ENCODE measurements at places on chromosomes 11 and 22. TPM values are rescaled to one million over a fixed set of nuclear protein-coding genes. Genes with fewer than 3 reads are reported as not detected.
A peak's percentile ranks its signal among the peaks of the same experiment; 100 is the strongest.

OR10D3 gene
- total RNA-seq = not detected

- DNase-seq = no peak
These were observed 825 bp downstream of the SLC1A2 start for GRCh38 chr11:35418282-35419183.

NRXN2 gene
- 0.98 TPM for total RNA-seq

DNA sequence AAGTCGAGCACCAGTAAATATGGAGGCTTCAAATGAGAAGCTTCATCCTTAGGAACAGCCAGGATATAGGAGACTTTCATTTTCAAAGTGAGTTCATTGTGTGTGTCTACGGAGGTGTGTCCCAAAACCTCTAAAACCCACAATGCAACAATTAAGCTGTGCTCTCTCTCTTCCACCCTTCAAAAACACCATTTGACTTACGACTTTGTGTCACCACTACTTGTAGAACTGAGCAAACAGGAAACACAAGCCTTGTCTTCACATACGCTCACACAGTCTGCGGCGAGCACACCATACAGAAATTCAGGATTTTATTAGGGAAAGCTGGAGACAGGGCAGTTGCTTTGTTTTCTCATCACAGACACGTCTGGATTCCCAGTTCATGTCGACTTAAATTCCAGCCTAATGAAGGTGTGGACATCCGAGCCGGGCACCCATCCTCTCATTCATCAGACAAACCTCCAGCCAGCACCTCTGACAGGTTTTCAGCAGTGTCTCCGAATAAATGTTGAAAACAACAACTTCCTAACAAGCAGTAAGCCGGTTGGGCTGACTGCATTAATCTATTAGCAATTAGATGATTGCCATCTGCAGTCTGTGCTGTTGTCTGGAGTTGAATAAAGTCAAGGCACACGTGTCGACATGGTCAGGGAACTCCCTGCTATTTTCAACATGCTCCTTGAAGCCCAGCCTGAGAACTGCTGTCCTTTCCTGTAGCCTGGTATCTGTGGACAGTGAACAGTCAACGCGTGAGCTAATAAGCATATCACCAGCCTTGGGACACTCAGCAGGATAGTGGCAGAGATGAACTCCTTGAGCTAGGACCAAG, 1411.1 kb downstream of the BRD1 start:
- no peak for DNase-seq

GRCh38 chr22:45923212-45923611, 53.8 kb downstream of the WNT7B start:
- no peak for DNase-seq

DNA sequence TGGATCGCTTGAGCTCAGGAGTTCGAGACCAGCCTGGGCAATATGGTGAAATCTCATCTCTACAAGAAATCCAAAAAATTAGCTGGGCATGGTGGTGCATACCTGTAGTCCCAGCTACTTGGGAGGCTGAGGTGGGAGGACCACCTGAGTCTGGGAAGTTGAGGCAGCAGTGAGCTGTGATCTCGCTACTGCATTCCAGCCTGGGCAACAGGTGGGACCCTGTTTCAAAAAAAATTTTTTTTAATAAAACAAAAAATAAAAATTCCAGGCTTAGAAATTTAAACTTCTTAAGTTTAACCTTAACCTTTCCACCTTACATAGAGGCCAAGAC, 21.2 kb downstream of the CLMP start:
- no peak for DNase-seq

THAP12 gene
- 11.0 TPM for total RNA-seq

GRCh38 chr11:132784441-132784840, 747.9 kb downstream of the OPCML start:
- no peak for DNase-seq

GRCh38 chr11:62647609-62648005, 1.2 kb upstream of the GANAB start:
- no peak for DNase-seq

TMEM191C gene
- total RNA-seq = 0.78 TPM

DNA sequence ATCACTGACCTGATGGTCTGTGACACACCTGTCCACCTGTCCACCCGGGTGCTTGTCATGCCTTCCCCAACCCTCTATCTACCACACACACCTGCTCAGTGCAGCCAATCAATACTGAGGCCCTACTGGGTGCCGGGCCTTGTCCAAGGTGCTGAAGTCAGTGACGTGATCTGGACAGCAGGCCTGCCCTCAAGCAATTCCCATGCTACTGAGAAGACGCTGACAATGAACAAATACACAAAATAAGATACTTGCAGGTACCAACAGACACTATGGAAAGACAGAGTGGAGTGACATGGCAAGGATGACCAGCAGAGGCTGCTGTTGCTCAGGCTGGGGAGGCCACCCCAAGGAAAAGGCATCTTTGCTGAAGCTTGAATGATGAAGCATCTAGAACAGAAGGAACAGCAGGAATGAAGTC, 21.2 kb downstream of the PLAAT3 start:
- DNase-seq = no peak

DNA sequence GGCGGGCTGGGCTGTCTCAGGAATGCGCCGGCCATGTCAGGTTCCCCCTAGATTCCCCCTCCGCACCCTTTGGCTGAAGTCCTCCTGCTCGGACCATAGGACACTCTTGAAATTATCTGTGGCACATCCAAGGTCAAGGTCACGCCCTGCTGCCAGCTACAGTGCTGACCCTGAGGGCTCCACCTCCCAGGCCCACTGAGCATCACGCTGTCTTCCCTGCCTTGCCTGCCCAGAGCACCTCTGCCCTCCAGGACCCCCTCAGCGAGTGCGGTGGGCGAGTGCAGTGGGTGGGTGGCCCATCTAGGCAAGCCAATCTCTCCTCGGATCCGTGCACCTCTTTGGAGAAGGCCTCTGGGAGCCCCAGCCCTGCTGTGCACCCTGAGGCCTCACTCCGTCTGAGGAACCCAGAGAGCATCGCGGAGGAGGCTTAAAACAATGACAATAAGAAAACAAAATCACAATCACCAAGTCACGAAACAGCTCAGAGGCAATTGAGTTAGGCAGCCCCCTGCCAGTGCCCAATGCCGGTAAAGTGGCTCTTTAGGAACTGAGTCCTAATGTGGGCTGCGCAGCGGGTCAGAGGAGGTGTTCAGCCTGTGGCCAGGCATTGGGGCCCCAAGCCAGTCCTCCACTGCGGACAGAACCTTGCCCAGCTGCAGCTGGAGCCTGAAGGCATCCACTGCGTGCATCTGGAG, 26.5 kb upstream of the CCDC188 start:
- no peak for DNase-seq

- no peak for DNase-seq
These were observed 63.2 kb downstream of the PPP6R3 start for GRCh38 chr11:68523743-68524142.

DNA sequence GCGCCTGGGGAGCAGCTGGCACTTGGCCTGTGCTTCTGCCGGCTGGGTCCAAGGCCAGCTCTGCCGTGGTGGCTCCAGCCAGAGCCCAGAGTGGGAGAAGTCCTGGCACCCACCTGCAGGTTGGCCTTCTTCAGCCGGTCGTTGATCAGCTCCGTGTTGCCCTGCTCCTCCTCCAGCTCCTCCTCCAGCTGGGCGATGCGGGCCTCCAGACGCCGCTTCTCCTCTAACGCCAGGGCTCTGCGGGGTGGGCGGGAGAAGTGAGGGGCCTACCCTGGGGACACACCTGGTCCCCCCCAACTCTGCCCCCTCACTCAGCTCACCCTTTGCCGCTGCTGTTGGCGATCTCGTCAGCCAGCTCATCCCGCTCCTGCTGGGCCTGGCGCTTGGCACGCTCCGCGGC, 32.6 kb downstream of the APOL1 start:
- DNase-seq = peak; percentile 73

DNA sequence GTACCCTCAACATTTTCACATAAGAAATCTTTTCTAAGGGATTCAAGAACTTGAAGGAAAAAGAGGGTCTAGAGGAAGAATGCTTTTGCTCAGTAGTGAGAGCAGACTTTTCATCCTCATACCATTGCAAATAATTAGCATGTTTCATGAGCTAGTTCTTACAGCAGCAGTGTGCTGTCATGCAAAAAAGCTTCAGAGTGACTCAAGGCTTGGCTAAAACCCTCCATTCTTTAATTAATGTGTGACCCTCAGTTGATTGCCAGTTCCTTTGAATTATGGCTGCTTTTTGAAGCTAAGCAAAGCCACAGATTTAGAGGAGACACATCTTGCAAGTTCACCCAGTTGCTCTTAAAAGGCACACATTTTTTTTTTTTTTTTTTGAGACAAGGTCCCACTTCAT, 36.6 kb upstream of the PCF11 start:
- no peak for DNase-seq

- no peak for DNase-seq
These were observed 45.0 kb downstream of the LARGE1 start for GRCh38 chr22:33875316-33875715.

DNA sequence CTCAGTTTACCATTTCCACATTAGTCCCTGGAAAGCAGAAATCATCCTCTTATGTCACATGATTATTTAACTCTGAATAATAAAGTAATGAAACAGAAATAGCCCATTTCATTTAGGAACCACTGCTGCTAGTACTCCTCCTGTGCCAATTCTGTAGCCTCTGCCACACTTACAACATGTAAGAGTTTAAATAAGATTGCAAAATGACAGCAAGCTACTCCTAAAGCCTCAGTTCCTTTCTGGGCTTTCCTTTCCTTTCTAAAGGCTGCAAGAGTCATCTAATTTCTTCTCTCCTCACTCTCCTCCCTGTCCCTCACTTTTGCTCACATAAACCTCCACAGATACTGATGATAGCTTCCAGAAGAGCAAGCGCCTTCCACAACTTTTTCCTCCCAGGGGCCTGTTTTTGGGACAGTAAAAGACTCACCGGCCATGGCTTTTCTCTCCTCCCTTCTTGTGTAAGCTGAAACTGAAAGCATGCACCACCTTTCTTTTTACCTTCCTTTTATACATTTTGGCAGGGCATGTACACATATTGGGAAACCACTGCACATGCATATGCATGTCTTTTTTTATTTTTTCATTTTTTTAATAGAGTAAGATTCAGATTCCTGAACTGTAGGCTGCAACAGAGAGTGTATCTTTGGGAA, 38.5 kb downstream of the CARD18 start:
- no peak for DNase-seq

DNA sequence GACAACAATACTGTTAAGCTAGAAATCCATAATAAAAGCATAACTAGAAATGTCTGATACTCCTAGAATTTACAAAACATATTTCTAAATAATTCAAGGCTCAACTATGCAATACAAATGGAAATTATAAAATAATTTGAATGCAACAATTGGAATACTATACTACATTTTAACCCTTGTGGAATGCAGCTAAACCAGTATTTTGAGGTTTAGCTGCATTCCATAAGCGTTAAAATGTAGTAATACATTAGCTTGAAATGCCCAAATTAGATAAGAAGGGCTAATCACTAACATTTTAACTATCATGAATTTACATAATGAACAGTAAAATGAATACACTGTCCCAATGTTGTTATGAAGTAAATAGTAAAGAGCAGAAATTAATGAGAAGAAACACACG, 617.2 kb upstream of the CHORDC1 start:
- no peak for DNase-seq

DNA sequence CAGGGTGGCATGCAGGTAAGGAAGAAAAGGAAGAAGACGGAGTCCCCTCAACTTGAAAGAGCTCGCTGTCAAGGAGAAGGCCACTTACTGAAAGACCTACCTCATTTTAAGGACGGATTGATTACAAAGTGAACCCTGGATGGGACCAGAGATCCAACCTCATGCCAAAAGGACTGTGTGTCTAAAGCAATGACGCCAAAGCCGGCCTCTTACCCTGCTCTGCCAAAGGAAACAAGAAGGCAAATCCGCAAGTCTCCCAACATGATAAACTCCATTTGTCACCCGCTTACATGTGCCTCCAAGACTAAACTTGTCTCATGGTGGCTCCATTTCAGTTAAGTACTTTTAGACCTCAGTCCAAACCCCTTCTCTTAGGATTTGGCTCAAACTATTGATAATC, 148.7 kb upstream of the MTMR2 start:
- no peak for DNase-seq

C1QTNF6 gene
- 12.6 TPM for total RNA-seq

DNA sequence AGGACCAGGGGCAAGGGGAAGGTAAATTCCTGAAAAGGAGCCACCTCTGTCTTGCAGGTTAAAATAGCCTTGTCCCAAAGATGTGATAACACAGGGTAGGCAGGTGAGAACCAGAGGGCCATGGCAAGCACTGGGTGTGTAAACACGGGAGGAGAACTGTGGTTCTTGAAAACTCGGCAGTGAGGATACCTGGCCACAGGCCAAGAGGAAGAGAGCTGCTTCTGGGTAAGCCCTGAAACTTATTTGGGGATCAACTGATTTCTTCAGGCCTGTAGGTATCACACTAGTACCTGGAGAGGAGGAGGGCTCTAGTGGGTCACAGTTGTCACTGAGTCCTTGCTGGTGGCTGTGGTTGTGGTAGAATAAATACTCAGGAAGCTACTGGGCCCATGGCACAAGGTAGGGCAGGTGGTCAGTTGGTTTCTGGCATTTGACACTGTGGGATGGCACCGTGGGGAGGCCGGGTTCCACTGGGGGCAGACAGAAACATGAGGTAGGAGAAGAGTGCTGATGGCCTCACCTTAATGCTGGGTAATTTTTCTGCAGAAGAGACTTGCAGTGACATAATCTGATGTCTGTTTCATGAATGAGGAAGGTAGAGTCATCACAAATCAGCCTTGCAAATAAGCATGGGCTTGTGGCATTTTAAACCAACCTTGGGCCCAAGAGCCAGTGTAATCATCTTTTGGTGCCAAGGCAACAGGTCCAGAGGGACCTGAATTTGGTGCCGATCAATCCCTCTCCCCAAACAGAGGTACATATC, 22.0 kb downstream of the AMPD3 start:
- DNase-seq = peak; percentile 44

GRCh38 chr11:16034074-16034473, 322.3 kb downstream of the SOX6 start:
- DNase-seq = no peak

PHF21B gene
- total RNA-seq = not detected

FOLR3 gene
- total RNA-seq = 0.81 TPM

DNA sequence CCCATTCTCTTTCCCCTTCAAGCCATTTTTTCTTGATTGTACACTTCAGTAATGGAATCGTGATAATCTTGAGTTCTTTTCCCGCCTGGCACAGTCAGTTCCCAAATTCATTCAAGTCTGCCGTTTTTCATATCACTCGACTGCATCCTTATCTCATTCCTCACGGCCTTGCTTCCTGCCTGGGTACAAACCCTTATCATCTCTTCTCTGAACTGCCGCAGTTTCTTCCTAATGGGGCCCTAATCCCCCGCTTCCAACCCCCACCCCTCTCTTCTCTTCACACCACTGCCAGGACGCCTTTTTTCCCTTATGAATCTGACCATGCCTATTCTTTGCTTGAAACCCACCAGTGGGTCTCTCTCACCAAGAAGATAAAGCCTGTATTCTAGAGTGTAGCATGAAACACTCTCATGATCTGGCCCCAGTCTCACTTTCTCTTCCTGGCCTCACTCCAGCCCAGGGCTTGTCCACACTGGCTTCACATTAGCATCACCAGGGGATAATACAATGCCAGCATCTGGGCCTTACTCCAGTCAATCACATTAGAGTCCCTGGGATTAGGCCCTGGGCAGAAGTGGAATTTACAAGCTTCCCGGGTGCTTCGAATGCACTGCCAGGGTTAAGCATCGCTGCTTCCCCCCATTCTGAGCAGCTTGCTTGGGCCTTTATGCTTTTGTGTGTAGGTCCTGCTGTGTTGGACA, 102.1 kb downstream of the FBXO7 start:
- no peak for DNase-seq
